ENCODE measurements at places on chromosomes 4 and X.

DNA sequence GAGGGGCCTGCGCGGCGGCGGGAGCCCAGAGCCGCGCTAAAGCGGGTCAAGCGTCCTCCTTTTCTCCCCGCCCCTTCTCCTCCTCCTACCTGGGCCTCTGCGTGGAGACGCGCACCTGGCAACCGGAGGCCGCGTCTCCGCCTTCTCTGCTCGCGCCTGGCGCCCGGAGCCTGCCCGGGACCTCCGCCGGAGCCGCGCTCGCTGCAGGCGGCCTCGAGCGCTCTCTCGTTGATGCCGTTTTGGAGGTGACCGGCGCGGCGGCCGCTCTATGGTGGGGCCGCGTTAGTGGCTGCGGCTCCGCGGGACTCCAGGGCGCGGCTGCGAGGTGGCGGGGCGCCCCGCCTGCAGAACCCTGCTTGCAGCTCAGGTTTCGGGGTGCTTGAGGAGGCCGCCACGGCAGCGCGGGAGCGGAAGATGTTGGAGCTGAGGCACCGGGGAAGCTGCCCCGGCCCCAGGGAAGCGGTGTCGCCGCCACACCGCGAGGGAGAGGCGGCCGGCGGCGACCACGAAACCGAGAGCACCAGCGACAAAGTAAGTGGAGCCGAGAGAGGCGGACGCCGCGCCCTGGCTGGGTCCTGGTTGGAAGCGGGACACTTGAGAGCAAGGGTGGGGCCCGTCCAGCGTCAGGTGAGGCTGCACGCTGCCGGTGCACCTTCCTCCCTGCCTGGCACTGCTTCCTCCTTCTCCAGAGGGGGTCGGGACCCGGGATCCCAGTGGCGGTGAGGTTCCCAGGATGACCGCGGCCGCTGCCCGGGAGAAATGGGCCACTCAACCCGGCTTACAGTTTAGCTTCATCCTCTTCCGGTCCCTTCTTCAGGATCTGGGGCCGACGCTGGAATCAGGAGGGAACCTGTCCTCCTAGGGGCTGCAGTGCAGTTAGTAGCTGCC, at the start of gene CDS1:
Gene CDS1 (plus strand): TSS at position 140 of the 888 bp plus-strand sequence. CDS start 275 bp downstream, at position 415.
- peak; percentile 1 for DNase-seq

- no peak for DNase-seq
Observed at GRCh38 chr4:37452952-37453280, 208.4 kb downstream of the NWD2 start.

GRCh38 chrX:123422875-123423274, 238.8 kb downstream of the GRIA3 start:
- no peak for DNase-seq

GRCh38 chrX:5306654-5307121, 922.0 kb downstream of the NLGN4X start:
- DNase-seq: no peak

- DNase-seq: no peak
Observed at GRCh38 chrX:99857455-99857854, 552.6 kb downstream of the PCDH19 start.

GRCh38 chr4:13559413-13559812, 15.1 kb upstream of the NKX3-2 start:
- no peak for DNase-seq

Data from CD4-positive, alpha-beta T cell treated with Interferon gamma for 1 hour (primary cell).